Inflammatory macrophage treated with lipopolysaccharide for 1 hour (primary cell): ENCODE measurements at places on chromosomes 2 and 18.
A peak's percentile ranks its signal among the peaks of the same experiment; 100 is the strongest.

DNA sequence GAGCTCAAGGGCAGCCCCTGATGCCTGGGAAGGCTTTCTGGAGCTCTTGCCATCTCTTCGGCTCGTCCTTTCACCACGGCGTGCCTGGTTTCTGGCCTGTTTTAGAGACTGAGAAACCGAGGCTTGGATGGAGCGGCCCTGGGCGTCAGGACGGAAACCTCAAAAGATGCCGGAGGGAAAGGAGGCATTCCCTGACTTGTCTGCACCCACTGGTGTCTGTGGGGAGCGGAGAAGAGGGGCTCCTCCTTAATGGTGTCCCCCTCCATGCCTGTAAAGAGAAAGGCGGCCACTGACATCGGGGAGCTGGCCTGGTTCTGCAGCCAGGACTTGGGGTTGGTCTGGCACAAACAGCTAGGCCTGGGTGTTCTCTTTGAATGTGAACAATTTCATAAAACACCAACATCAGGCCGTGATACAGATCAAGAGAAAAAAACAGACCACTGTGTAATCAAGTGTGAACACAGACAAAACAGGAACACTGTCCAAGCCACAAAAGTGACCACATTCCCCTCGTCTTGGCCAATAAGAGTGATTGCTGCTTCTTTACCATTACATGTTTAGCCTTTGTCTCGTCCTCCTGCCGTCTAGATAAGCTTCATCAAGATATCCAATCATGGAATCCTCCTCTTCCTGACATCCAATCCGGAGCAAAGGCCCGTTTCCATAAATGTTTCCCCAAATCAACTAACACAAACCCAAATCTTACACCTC lies 633 bp upstream of the ILKAP start:
- DNase-seq = no peak

DNA sequence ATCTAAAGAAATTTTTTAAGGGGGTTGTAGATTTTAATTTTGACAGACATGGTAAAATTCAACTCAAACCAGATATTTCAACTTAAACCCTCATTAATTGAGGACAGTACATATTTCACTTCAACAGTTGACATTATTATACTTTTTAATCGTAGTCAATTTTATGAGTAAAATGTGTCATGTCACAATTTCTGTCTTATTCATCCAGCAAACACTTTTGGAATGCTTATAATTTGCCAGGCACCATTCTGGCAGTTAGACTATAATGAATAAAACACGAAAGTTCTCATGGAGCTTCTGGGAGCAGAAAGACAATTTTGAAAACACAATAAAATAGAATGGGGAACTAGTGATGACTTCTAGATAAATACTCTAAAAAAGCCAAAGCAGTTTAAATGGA lies 1094.8 kb downstream of the SUCLG1 start:
- no peak for DNase-seq

- DNase-seq = peak; percentile 41
These were observed 21.5 kb downstream of the DTNB start for GRCh38 chr2:25651782-25652455.

GRCh38 chr18:60684843-60685513 lies 312.4 kb upstream of the MC4R start:
- peak; percentile 14 for DNase-seq

DNA sequence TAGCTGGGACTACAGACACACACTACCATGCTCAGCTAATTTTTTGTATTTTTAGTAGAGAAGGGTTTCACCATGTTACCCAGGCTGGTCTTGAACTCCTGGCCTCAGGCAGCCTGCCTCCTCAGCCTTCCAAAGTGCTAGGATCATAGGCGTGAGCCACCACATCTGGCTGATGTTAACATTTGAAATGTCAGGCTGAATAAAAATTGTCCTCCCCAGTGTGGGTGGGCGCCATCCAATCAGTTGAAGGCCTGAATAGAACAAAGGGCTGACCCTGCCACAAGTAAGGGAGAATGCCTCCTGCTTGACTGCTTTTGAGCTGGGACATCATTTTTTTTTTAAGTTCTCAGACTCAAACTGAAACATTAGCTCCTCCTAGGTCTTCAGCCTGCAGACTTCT lies 21.0 kb upstream of the RHOB start:
- DNase-seq = no peak

DNA sequence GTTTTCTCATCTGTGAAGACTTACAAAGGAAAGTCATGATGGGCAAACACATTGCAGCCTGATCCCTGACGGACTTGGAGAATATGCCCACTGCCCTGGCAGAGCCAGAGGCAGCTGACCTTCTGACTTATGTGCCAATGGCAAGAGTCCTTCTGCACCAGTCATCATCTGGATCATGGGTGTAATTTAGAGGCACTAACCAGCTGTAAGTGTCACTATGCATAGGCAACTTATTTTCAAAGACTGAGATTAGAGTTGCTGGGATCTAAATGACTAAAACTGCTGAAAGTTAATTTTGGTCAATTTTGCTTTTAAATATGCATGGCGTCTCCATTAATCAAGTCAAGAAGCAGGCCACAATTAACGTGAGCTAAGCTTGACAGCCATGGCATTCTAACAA lies 261.2 kb downstream of the BCL11A start:
- DNase-seq = no peak
